Calu3 (cell line): ENCODE measurements at places on chromosomes 5 and 9.
A peak's percentile ranks its signal among the peaks of the same experiment; 100 is the strongest.

GRCh38 chr9:84499969-84500582 is 159.5 kb upstream of the SLC28A3 start:
- no peak for DNase-seq

DNA sequence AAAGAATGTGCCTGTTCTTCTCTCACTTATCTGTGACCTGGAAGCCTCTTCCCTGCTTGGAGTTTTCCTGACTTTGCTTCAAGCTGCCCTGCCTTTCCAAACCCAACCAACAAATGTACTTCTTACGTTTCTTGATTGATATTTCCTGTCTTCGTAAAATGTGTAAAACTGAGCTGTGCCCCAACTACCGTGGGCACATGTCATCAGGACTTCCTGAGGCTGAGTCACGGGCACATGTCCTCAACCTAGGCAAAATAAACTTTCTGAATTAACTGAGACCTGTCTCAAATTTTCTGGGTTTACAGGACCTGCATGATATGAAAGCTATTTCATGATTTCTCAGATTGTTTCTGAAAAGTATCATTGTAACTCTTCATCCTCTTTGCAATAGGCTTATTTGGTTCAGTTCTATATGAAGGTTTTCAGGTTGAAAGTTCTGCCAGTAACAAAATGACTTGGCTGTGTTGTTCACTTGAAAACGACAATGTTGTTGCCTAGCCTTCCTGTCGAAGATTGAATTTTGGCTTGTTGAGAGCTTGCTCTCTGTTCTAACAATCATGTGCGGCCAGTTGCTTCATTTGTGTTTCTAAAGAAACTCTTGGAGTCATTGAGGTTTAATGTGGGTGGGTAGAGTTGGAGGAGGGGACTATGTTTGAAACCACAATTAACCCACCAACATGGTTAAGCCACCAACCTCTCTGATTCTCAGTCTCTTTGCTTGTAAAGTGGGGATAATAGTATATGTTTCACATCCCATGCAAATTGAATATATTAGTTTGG is 145.6 kb downstream of the FBXL7 start:
- DNase-seq: no peak

GRCh38 chr9:2486988-2487387 is 134.6 kb upstream of the VLDLR start:
- no peak for DNase-seq

- no peak for DNase-seq
These were observed 4.0 kb downstream of the GFI1B start for GRCh38 chr9:132982458-132982857.

- DNase-seq: no peak
These were observed 85.3 kb downstream of the TTC39B start for GRCh38 chr9:15221746-15222145.

- no peak for DNase-seq
These were observed 190.3 kb downstream of the MELK start for GRCh38 chr9:36762958-36763357.

DNA sequence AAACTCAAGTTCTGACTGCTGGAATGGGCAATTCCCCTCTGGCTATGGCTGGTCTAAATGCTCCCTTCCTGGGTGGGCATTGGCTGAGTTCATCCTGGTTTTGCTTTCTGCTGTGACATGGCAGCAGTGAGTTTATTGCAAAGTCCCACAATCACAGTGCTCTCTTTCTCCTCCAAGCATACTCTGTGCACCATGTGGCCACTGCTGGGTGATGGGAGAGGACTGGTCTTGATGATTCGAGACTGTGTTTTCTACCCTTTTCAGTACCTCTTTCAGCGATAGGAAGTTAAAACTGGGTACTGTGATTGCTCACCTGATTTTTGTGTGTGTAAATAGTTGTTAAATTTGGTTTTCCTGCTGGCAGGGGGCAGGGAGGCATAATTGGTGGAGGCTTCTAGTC is 49.7 kb downstream of the FER start:
- DNase-seq: no peak

GRCh38 chr9:122376796-122377195 is 6.0 kb downstream of the PTGS1 start:
- DNase-seq: no peak

DNA sequence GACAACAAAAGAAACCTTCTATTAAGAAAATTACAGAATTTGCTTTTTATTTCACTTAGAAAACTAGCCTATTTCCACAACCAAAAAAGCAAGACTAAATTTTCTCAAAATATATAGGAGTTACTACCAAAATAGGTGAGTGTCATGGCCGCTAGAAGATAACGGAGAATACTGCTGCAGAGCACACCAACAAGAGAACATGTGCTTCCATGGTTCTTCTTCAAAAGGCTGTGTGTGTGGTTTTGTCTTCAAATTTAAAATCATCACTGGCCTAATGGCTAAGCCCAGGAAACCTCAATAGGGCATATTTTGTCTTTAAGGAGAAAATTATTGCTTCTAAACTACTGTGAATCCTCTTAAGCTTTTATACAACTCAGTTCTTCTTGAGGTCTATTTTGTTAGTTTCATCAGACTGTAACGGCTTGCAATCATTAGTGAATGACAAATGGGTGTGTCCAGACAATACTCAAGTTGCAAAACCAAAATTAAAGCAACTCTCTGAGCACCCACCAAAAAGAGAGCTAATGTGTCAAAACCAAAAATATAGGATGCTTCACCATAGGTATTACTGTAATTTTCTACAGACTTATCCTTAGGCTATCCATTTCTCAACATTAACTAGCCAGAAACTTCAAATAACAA is 3.3 kb downstream of the SETX start:
- DNase-seq: no peak

GRCh38 chr5:32027717-32028458 is 146.2 kb downstream of the GOLPH3 start:
- peak; percentile 39 for DNase-seq

GRCh38 chr9:97808415-97808814 is 44.6 kb upstream of the FOXE1 start:
- DNase-seq: no peak

GRCh38 chr9:117084221-117084620 is 330.6 kb downstream of the ASTN2 start:
- no peak for DNase-seq

DNA sequence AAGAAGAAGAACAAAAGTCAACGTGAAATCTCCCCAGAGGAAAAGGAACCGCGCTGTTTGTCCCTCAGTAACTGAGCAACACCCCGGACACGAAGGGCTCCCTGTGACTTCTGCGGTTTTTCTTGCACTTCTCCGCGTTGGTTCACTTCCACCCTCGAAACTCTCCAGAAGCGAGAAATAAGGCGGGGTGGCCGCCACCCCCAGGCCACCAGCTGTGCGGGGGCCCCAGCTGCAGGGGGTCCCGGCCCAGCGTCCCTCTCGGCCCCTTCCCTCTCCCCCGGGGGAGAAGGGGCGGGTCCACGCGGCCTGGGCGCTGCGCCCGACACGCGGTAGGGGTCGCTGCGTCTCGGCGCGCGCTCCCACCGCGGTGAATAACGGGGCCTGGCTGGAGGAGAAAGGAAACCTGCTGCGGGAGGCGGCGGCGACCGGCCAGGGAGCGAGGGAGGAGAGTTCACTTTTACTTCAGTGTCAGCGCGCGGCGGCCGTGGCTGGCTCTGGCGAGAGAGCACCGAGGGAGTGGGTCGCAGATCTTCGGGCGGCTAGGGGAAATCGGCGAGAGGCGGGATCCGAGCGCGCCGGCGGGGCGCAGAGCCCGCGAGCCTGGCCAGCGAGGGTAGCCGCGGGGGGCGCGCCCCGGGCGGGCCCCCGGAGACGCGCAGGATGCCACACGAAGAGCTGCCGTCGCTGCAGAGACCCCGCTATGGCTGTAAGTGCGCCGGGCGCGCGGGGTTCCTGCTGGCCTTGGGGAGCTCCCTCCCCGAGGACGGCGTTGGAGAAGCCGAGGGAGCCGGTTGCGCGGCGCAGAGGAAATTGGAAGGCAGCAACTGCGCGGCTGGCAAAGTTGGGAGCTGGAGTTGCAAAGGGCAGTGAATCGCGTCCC is at the start of gene IQGAP2:
Gene IQGAP2, plus strand, starts transcription at position 400 of the 880 bp plus-strand sequence. Its CDS starts 261 bp downstream, at position 661.
- peak; percentile 85 for DNase-seq

DNA sequence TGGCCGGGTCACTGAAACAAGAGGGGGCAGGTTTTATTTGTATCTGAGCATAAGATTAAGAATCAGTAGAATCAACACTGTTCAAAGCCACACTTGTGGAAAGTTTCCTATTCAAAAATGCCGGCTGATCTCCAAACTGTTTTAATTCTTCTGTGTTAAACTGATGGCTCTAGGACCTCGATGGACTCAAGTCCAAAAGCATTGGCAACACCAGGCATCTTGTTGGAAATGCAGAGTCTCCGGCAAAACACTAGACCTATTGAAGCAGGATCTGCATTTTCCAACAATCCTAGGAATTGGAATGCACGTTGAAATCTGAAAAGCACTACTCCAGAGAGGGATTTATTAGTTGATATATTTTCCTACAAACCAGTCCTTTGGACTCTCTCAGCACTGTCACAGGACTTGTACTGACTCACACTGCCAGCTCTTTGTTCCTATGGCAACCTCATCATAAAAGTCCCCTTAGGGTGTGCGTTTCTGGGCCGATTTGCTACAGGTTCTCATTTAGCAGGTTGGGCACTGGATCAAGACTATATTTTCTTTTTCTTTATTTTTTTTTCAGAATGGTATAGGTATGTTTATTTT is 48.1 kb upstream of the PCA3 start:
- no peak for DNase-seq

GRCh38 chr9:127979333-127980059 is 1.3 kb downstream of the EEIG1 start:
- DNase-seq: peak; percentile 42

DNA sequence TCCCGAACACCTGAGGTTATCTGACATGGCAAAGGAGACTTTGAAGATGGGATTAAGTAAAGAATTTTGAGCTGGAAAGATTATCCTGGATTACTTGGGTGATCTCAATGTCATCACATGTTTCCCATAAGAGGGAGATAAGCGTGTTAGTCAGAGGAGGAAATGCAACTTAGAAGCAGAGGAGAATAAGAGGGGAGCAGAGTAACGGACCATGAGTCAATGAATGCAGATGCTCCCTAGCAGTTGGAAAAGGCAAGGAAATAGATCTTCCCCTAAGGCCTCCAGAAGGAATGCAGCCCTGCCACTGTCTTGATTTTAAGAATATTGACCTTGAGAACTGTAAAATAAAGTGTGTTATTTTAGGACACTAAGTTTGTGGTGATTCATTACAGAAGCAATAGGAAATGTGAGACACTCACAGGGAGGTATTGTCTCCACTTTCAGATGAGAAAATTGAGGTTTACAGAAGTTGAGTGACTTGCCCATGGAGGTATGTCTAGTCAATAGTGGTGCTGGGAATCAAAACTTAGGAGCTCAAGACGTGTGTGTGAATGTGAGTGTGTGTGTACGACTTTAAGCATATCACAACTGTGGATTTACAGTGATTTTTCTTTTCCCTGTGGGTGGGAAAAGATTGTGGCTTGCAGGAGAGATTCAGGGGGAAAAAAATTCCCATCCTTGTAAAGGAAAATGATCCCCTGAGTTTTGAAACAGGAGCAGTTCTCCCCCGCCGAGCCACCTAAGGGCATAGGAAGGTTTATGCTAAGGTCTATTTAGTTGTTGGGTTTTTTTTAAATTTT is 125.3 kb downstream of the TRIM32 start:
- DNase-seq: no peak

- DNase-seq: no peak
These were observed 1.5 kb upstream of the RASGRF2 start for GRCh38 chr5:80958616-80959015.

GRCh38 chr9:136771907-136772415 is 7.6 kb upstream of the LCN15 start:
- no peak for DNase-seq

- DNase-seq: no peak
These were observed 781 bp upstream of the COL23A1 start for GRCh38 chr5:178590924-178591423.

DNA sequence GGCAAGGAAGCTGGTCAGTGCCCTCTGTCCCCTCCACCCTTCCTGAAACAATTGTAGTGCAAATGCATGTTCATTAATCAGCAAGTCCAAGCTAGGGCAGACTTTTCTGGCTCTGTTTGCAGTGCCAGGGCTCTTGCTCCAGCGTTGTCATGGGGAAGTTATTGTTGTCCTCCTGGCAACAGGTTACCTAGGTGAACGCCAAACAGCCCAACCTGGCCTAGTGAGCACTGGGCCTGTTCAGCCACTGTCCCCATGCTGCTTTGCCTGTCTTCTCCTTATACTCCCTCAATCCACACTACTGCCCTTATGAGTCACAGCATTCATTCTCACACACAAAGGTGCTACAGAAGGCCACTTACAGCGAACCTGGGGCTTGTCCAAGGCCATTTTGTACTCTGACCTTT is 34.5 kb upstream of the GLIS3 start:
- peak; percentile 84 for DNase-seq

DNA sequence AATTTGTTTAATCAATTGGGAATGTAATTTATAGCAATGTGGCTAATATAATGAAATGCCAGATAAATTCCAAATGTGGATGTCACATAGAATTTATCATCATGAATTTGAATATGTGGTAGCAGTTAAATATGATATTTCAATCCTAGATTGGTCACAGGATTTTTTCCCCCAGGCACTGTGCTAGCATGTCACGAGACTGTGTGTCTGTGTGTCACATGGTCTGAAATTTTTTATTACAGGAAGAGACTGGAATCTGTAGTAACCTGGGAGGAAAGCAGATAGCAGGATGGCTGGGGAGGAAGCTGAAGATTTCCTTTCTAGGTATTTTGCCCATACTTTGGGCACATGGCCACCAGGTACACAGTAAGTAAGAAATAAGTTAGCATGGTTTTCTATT is 35.4 kb upstream of the MSH3 start:
- no peak for DNase-seq

- no peak for DNase-seq
These were observed 278.3 kb upstream of the PTGER4 start for GRCh38 chr5:40401284-40402006.

- no peak for DNase-seq
These were observed 81.1 kb upstream of the RORB start for GRCh38 chr9:74415995-74416394.

DNA sequence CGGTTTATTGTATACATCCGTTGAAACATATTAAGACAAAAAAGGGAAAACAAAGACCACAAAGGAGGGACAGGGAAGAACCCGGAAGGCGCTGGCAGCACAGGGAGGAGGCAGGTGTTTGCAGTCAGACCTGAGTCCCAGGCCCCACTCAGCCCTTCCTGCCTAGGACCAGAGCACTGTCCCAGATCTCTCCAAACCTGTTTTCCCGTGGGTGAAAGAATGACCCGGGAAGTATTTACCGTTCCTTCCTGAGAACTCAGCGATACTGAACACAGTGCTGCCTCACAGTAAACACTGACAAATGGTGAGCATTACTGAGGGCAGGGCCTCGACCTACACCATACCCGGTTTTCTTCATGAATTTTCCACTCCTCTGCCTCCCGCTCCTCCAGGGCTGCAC is 1.2 kb downstream of the ABO start:
- DNase-seq: no peak

- no peak for DNase-seq
These were observed 11.2 kb downstream of the IRF1 start for GRCh38 chr5:132479111-132479951.

DNA sequence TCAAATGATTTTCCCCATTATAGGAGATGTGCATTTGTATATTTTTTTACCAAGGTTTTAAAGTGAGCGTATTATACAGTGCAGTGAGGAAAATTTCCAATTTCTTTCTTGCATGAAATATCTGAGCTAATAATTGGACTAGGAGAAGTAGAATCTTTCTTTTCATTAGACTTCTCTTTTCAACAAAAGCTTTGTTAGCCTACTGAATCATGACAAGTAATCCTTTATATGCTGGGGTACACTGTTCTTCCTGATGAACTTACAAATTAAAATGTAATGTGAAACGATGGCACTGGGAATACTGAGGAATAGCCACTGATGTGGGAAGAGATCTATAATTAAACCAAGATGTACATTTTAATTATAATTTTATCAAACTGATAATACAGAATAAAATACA is 829.6 kb downstream of the PTPRD start:
- DNase-seq: no peak

- DNase-seq: no peak
These were observed 5.6 kb downstream of the NANS start for GRCh38 chr9:98062161-98062560.
